CD4-positive, alpha-beta T cell (primary cell): ENCODE measurements at places on chromosomes 12 and 14.

GRCh38 chr14:20712904-20713303 is 24.3 kb downstream of the ANG start:
- DNase-seq, result no peak

GRCh38 chr12:131466932-131467331 is 244.0 kb upstream of the SFSWAP start:
- DNase-seq, result no peak

DNA sequence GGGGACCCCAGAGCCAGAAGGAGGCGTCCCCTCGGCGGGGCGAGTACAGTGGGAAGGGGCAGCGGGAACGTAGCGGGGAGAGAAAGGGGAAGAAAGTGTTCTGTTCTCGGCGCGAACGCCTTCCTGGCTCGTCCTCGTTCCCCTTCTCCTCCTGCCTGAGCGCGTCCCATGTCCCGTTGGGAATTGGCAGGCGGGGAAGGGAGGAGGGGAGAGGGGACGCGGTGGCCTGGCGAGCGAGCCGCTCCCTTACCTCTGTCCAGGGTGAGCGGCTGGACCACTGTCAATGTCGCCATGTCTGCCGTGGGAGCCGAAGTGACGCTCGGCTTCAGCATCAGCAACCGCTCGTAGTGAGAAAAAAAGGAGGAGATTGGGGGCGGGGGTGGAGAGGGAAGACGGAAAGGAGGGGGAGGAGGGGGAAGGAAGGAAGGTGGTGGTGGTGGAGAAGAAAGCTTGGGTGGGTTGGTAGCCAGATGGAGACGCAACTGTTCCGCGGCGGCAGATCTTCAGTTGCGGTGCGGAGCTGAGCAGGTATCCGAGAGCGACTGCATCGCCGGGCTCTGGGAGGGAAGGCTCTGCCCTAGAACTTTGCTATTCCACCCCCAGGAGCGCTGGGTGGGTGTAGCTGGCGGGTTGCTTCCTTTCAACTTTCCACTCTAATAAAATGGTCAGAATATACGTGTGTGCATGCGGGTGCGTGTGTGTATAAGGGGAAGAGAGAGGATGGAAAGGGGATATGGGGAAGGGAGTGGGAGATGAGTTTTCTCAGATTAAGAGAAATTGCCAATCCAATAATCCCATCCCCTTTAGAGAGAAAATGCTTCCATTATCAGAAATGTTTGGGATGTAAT is at the start of gene LIN7A:
Gene LIN7A (minus strand): TSS at position 544 of the 848 bp plus-strand sequence. CDS start 212 bp downstream, at position 332.
- no peak for DNase-seq

- no peak for DNase-seq
These were observed 27.9 kb downstream of the IRF2BPL start for GRCh38 chr14:77000340-77001270.

DNA sequence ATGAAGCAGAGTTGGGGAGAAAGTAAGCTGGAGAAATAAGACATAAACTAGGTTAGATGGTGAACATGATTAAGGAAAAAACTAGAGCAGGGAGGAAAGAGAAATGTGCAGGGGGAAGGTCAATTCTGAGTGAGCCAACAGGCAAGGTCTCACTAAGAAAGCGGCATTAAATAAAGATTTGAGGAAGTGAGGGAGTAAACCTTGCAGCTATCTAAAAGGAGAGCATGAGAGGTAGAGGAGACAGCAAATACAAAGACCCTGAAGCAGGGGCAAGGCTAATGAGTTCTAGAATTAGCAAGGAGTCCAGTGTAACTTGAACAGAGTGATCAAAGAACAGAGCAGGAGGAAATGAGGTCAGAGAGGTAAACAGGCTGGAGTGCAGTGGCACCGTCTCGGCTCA is 4.4 kb upstream of the SOCS2 start:
- no peak for DNase-seq

DNA sequence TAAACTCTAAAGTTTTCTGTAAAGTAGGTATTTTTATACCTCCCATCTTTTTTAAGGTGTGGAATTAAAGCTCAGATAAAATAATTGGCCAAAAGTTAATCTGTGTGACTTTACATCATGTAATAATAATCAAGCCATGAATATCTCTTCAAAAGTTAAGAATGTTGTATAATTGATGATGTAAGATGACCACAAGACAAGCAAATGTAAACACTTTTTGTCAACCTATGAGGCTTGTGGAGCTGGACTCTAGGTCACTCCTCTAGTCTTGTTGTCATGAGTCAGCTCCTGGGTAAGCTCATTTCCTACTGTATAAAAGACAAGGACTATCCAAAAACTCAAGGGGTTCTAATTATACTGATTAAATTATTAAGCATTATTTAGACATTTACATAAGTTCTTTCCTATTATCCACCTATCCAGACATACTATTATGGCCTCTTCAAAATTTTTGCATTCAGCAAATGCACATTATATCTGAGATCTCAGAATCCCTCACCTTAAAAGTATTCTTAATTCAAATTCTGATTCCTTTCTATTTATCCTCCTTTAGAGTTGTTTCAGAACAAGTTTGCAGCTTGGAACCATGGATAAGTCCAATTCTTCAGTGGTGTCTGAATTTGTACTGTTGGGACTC is at the start of gene OR4K5:
Gene OR4K5 (plus strand): TSS at position 587 of the 637 bp plus-strand sequence. CDS start 0 bp downstream, at position 587.
- DNase-seq, result no peak

GRCh38 chr14:82667006-82667405 is 1133.4 kb upstream of the SEL1L start:
- DNase-seq, result no peak

DNA sequence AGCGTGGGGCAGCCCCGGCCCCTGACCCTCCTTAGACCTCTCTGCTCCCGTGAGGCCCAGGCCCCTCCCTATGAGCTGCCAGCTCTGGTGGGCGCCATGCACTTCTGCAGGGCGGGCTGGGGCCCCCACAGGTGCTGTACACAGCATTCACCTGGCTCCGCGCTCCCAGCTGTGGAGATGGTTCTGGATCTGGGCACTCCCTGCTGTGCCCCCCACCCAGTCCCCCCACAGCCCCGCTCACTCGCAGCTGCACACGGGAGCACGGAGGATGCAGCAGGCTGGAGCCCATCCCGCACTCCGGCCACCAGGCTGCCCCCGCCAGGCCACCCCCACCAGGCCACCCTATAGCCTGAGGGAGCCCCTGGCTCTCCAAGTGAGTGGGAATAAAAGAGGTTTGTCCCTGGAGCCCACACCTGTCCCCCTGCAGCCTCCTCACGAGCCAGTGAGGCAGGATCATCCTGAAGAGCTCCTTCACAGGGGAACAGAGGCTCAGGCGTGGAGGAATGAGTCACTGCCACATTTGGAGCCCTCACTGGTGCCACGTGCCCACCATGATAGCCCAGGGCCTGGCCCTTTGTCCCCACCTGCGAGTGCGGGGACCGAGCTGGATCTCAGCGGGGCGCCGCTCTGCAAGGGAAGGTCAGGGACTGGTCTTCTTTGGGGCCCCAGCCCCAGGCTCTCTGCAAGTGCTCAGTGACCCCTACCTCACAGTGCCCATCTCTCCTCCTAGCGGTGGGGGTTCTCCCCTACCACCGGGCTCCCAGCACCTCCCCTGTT is 1.9 kb downstream of the ADSS1 start:
- no peak for DNase-seq

DNA sequence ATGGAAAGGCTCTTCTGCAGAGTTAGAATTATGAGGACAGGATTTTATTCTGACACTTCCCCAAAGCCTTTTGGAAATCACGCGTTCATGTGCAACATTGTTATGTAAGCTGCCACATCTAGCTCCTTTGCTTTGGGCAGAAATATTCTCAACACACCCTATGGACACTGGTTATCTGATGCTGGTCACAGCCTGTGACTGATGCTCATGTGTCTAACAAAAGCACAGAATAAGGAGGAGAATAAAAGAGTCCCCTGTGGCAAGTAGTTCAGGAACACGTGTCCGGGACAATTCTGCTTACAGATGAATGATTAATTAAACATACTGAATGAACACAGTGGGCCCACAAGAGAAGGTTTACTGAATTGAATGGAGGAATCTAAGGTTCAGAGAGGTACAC is 22.1 kb downstream of the FOXN3 start:
- no peak for DNase-seq

GRCh38 chr12:116065606-116066005 is 211.9 kb downstream of the MED13L start:
- DNase-seq, result no peak

- DNase-seq, result no peak
These were observed 13.0 kb upstream of the MFAP5 start for GRCh38 chr12:8675591-8676036.

DNA sequence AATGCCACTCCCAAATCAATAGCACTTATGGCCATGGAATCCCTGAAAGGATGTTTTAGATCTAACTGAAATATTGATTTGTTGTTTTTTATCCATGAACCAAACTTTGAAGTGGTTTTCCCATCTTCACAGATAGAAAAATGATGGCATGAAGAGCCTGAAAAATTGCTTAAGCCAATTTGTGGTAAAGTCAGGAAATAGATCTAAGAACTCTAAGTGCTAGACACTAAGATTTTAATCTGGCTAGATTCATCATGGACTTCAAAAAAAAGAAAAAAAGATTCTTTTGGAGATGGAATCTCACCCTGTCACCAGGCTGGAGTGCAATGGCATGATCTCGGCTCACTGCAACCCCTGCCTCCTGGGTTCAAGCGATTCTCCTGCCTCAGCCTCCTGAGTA is 45.0 kb upstream of the STRN3 start:
- no peak for DNase-seq

DNA sequence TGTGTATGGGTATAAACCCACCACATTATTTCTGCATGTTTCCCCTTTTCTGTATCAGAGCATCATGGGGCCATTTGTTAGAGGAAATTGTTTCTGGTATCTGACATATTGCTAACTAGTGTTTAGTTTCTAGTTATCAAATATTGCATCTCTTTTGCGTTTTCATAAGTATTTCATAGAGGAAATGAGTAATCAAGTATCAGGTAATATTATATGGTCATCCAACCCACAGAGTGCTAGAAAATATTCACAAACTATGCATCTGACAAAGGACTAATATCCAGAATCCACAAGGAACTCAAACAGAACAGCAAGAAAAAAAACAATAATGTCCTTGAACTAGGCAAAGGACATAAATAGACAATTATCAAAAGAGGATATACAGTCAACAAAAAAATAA is 258.9 kb upstream of the LRIG3 start:
- DNase-seq, result no peak

GRCh38 chr12:15033029-15033428 is 60.2 kb downstream of the PDE6H start:
- no peak for DNase-seq

DNA sequence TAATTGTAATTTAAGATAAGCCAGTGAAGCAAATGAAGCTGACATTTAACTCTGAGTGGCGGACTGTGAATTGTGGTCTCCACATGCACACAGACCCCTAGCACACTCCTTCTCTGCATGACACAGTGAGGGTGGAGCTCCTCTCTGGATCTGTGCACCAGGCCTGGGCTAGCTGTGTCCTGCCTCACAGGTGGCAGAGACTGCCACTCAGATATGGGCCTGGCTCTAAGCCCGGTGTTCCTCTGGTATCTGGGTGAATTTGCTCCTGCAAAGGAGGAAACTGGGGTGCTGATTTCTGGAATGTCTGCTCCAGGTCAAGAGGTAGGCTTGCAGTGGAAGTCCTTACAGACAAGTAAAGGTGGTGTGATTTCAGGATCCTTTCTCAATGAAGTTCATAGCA is 282.4 kb downstream of the FOXN3 start:
- no peak for DNase-seq

DNA sequence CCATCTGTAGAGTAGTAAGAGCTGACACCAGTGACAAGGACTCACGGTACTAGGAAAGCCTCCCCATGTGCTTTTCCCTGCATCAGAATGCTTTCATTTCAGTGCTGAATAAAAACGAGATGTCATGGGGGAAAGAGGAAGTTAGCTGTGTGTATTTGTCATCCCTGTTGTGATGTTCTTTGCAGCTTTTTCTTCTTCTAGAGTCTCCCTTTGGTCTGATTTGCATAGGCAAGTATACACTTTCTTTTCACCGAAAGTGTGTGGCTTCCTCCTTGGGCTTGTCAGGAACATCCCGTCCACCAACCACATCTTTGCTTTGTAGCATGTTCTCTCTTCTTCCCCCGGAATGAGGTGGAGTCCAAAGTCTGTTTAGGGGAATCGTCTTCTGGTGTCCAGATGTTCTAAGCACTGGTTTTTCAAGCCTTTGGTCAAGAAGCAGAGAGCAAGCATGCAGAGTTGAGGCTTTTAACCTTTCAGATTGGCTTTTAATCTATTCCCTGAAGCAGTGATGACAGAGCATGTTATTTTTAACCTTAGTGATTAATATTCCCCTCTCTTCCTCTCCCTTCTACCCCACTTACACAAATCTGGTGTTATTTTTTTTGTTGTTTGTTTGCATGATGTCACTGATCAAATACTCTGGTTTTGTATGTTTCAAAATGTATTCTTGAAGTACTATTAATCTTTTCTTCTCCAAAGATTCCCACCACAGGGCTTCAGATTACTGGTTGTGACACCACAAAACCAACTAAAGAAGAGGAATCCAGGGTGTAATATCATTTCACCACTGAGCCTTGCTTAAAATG is 163.4 kb downstream of the SAMD4A start:
- no peak for DNase-seq

GRCh38 chr14:97306133-97306759 is 509.1 kb downstream of the VRK1 start:
- DNase-seq, result no peak

GRCh38 chr12:106106061-106106566 is 32.6 kb downstream of the NUAK1 start:
- no peak for DNase-seq

GRCh38 chr14:61585598-61586543 is 109.4 kb upstream of the HIF1A start:
- DNase-seq, result no peak

GRCh38 chr12:109359131-109359690 is 11.5 kb downstream of the MYO1H start:
- no peak for DNase-seq

GRCh38 chr14:69234106-69234505 is 25.9 kb upstream of the GALNT16 start:
- DNase-seq, result no peak

DNA sequence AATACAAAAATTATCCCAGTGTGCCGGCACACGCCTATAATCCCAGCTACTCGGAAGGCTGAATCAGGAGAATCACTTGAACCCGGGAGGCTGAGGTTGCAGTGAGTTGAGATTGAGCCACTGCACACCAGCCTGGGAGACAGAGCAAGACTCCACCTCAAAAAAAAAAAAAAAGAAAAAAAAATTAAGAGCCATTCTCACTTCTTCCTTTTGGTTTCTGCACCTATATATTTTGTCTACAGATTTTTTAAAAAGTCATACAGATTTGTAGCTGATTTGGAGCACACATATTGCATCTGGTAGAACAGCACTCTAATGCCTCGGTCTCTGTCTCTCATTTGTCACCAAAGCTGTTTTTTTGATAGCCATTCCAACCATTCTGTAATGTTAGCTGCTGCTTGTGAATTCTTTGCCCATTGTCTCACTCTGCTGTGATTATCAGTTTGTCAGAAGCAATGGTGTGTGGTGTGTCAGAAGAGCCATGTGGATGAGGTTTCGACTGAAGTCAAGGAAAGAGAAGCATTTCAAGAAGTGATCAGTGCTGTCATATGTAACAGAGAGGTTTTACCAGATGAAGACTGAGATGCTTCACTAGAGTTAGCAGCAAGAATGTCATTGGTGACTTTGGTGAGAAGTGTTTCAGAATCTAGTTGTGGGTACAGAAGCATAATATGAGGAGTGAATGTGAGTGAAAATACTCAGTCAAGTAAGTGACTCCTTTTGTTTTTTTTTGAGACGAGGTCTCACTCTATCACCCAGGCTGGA is 8.7 kb upstream of the KTN1 start:
- DNase-seq, result no peak
